Esophagus squamous epithelium (tissue), 5 donors: ENCODE measurements at places on chromosomes 6 and 20.

GRCh38 chr6:75101896-75102295 is 104.0 kb downstream of the COL12A1 start:
- DNase-seq, result no peak

GRCh38 chr6:142339968-142340658 is 38.3 kb downstream of the ADGRG6 start:
- no peak for DNase-seq

GRCh38 chr6:153085239-153085638 is 45.8 kb downstream of the RGS17 start:
- DNase-seq, result no peak

- no peak for DNase-seq
Measured at GRCh38 chr6:167832497-167833395, 6.0 kb downstream of the AFDN start.

GRCh38 chr6:37675606-37676005 is 22.1 kb downstream of the MDGA1 start:
- no peak for DNase-seq

GRCh38 chr6:135411339-135411738 is 86.2 kb downstream of the AHI1 start:
- no peak for DNase-seq

- no peak for DNase-seq
Measured at GRCh38 chr6:127538750-127539264, 19.7 kb upstream of the MTCL3 start.

DNA sequence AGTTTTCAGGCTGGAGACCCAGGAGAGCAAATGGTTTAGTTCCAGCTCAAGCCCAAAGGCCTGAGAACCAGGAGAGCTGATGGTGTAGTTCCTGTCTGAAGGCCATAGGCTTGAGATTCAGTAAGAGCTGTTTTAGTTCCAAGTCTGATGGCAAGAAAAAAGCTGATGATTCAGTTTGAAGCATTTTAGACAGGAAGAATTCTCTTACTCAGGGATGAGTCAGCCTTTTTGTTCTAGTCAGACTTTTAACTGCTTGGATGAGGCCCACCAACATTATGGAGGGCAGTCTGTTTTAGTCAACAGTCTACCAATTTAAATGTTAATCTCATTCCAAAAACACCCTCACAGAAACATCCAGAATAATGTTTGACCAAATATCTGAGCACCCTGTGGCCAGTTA is 2.5 kb downstream of the ZSCAN26 start:
- no peak for DNase-seq

GRCh38 chr6:161493576-161494118 is 219.8 kb upstream of the AGPAT4 start:
- DNase-seq, result no peak
